Frontal cortex (tissue), 4 donors: ENCODE measurements at places on chromosomes 2 and 18.

GRCh38 chr2:57862727-57863126, 183.9 kb upstream of the VRK2 start:
- no peak for DNase-seq

DNA sequence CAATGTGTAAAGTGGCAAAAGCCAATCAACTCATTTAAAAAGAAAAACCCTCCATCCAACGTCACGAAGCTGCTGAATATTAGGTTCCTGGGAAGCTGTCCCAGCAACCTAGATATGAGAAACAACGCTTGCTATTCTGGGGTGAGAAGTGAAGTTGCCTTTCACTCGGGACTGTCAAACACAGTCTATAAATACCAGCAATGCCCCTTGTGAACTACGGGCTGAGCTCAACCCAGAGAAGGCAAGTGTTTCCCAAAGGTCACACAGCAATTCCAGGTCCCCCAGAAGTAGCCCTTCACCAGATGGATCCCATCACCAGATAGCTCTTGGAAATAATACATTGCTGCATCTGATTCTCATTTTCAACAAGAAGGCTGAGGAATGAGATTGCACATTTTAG, 67.9 kb downstream of the BCL11A start:
- DNase-seq: no peak

DNA sequence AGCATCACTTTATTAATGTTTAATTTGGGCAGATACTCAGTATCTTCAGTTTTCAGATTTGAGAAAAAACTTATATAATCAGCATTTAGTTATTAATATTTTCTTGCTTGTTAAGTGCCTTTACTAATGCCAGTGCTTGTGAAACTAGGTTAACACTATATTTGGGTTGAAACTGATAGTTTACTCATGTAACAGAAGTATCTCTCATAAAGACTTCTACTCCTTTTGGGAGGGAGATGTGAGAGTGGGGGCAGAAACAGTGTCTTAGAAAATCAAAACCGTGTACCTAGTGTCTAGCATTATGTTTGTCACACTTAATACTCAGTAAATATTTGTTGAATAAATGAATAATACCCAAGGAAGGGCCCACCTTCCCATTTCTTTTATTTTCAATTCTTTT, 129.5 kb downstream of the MSTN start:
- DNase-seq: no peak

- DNase-seq: no peak
Observed at GRCh38 chr2:216863946-216864345, 4.1 kb upstream of the TNP1 start.

DNA sequence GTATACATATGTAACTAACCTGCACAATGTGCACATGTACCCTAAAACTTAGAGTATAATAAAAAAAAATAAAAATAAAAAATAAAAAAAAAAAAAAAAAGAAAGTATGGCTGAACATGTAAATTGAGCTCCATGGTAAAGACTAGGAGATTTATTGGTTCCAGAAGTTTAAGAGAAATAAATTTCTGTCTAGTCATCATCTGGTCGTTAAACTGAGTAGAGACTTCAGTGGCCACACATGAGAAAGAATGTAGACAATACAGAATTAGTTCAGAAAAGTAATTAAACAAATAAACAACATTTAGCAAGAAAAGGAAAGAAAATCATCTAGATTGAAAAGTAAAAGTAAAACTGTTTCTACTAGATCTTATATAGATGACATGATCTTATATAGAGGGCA, 12.4 kb upstream of the KCNE4 start:
- no peak for DNase-seq

DNA sequence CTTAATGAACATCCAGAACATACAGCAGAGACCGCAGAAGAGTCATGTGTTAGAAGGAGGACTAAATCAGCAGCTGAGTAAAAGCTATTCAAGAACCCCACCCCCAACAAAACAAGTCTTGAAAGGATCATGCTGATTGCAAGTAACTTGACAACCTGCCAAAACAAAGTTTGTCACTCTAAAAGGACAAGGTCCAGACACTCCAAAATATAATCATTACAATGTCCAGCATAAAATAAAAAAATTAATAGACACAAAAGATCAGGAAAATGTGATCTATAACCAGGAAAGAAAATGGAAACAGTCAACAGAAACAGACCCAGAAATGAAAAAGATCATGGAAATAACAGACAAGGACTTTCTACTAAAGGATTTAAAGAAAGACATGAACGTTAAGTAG, 28.5 kb downstream of the CCDC88A start:
- no peak for DNase-seq

- no peak for DNase-seq
Observed at GRCh38 chr2:38465789-38466127, 88.7 kb upstream of the ATL2 start.

GRCh38 chr2:18349421-18349820, 211.0 kb downstream of the RDH14 start:
- no peak for DNase-seq

GRCh38 chr2:162636206-162636728, 202.3 kb downstream of the KCNH7 start:
- DNase-seq: no peak

- DNase-seq: no peak
Observed at GRCh38 chr2:40200366-40200915, 251.4 kb downstream of the SLC8A1 start.

DNA sequence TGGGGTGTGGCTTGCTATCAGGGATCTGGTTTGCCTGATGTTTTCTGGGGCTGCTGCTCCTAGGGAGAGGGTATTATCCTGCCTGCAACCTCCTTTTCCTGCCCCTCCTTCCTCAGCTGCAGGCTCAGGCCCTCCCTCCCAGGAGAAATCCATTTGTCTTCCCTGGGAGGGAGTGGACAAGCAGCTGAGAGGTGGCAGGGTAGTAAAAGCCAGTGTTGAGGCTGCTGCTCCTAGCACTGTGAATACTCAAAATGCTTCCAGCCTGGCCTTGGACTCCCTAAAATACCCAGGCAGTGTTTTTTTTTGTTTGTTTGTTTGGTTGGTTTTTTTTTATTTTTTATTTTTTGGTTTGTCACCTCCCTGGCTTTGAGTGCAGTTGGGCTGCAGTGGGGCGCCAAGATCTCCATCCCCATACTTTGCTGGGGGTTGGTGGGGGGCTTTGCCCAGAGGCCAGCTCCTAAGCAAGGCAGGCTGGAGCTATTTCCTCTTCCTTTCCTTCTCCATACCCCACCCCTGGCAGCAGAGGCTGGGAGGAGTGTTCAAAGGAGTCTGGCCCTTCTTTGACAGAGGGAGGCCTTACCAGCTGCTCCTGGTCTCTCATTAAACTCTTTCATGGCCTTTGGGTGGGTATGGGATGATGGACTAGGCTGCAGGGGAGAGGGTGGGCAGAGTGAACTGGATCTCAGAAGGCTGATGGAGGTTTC, 13.6 kb downstream of the HOXD3 start:
- no peak for DNase-seq

GRCh38 chr2:10792660-10793400, 19.8 kb downstream of the PDIA6 start:
- no peak for DNase-seq

DNA sequence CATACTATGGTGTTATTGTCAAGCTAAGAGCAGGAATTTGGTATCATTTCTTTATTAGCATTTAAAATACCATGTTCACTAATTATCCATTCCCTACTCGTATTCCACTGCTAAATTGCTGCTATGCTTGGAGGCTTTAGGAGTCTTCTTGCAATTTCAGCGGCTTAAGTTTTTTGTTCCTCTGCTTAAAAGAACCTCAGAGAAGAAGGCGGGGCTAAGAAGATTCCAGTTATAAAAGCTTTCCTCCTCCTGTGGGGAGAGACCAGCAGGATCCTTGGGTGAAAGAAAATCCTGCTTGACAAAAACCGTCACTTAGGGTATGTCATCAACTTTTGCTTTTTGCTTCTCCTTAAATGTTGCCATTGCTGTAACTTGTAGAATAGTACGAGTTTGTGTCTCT, at the start of gene TRPM8:
TRPM8 (plus strand) TSS at position 258 of the 400 bp plus-strand sequence. CDS start 9,165 bp downstream, outside the sequence.
- no peak for DNase-seq

DNA sequence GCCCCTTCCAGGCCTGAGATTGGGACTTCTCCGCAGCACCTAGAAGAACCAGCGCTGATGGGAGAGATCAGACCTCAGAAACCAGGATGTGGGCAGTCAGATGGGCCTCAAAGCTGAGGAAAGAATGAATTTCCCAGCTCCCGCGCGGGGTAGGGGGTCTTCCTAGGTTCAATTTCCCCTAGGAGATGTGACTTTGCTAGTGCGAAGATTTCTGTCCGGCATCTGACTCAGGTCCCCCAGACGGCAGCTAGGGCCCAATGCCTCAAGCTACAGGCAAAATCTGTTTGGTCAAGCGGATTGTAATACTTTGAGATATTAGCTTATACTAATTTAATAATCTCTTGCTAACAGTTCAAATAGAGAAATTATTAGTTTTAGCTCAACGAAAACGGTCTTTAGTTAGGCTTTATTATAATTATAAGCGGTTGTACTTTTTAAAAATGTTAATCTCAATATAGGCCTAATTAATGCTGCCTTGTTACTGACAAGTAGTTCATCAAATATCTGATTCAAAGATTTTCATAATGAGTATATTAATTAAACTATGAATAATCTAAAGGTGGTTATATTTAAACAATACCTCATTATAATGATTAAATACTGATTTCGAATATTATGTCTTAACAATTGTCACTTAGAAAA, 5.8 kb downstream of the DLX1 start:
- DNase-seq: no peak

DNA sequence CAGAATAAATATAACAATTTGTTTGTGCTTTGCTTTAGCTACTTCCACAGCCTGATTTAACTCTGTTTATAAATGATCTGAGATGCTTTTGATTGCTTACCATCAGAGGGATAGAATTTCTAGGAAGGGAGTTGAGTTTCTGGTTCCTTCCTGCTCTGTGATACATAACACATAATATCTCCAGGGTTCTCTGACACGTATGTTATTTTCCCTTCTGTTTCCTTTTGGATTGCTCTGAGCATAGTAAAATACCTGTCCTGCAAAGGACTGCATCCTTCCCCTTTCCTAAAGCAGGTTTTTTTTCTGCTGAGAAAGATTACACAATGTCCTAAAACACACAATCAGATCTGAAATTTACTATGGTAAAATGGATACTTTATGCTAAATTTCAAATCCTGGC, 76.1 kb downstream of the CABYR start:
- DNase-seq: no peak

DNA sequence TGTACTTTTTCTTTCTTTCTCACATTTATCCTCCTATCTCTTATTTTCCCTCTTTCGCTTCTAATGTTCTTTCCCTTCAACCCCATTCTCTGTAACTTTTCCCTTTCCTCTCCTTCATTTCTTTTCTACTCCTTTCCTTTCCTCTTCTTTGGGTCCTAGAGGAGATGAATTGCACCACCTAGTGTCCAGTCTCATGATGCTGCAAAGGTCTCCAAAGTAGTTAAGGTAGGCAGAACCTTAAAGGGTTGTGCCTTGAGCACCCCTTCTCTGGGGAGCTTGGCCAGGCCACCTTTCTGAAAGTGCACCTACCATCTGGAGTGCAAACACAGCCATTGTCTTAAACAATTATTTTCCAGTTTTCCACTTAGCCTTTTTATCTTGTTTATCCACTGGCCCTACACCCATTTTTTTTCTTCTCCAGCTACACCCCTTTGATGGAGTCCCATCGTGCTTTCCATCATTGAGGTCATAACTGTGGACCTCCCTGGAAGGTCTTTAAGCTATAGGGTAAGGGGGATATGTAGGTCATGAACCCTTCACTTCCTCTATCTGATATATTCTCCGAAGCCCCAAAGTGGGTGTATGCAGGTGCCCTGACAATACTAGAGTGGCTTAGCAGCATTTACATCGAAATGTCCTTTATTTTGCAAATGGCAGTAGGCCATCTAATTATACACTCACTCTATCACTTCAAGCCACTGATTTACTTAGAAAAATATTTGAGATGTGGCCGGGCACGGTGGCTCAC, 155.9 kb downstream of the ESCO1 start:
- DNase-seq: peak; percentile 14

- no peak for DNase-seq
Observed at GRCh38 chr2:58039170-58039611, 7.4 kb upstream of the VRK2 start.

GRCh38 chr2:18209934-18210639, 331.6 kb downstream of the KCNS3 start:
- no peak for DNase-seq

GRCh38 chr2:217996361-217996760, 6.4 kb downstream of the TNS1 start:
- DNase-seq: no peak

DNA sequence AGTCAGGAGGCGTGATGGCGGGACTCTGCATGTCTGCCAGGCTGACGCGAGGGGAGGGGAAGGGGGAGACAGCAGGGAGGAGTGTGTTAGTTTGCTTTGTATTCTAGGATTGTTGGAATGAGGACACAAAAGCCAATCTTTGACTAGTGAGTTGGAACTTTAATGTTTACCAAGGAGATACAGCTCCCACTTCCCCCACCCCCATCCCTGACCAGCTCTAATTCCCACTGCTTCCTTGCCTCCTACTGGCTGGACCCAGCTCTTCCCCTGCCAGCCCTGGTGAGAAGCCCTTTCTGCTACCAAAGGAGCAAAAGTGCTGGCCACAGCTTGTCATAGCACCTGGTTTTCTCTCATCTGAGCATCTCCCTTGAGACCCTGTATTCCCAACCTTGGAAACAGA, 84.5 kb downstream of the CELF4 start:
- no peak for DNase-seq

GRCh38 chr2:47269316-47270232, 114.5 kb upstream of the STPG4 start:
- DNase-seq: no peak

DNA sequence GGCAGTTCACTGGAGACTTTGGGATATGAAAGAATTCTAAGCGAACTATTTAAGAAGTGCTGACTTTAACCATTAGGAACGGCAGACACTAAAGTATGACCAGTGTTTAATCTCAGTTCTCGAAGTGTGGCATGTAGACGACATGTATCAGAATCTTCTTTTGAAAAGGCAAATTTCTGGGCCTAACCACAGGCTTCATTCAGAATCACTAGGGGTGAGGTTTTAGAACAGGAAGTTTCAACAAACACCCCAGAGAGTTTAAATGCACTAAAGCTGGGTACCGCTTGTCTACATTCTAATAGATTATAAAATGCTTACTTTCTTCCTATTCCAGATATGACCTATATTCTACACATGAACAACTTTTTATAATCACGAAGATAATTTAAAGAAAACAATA, 180.3 kb downstream of the ANKRD44 start:
- no peak for DNase-seq

DNA sequence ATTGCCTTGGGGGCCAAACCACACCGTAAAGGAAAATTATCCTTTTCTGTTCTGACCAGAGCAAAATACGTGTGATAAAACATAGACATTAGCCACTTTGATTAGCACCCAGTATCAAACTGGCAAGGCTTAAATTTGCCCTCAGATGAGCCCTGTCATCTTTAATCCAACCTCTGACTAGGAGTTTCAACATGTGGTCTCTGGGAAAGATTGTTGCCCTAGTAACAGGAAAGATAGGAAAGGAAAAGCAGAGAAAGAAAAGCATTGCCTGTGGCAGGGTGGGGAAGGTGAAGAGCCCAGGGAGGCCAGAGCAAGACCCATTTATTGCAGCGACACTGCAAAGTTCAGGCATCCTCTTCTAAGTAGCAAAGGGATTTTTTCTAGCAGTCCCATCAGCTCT, 181.5 kb upstream of the SCN7A start:
- DNase-seq: no peak

GRCh38 chr2:150624001-150624401, 136.5 kb upstream of the RND3 start:
- no peak for DNase-seq

- no peak for DNase-seq
Observed at GRCh38 chr2:129757366-129757914, 222.0 kb upstream of the RAB6C start.
